Naive thymus-derived CD8-positive, alpha-beta T cell (primary cell): ENCODE measurements at places on chromosomes 6 and 20. TPM values are rescaled to one million over a fixed set of nuclear protein-coding genes. Genes with fewer than 3 reads are reported as not detected.

- DNase-seq, result no peak
- H3K4me3 ChIP-seq, result no peak overlapping the region
- no peaks in the 10 kb centered on the region for H3K27me3 ChIP-seq
- H3K27ac ChIP-seq, result no peak overlapping the region
Measured at GRCh38 chr6:93272896-93273295, 146.5 kb downstream of the EPHA7 start.

DNA sequence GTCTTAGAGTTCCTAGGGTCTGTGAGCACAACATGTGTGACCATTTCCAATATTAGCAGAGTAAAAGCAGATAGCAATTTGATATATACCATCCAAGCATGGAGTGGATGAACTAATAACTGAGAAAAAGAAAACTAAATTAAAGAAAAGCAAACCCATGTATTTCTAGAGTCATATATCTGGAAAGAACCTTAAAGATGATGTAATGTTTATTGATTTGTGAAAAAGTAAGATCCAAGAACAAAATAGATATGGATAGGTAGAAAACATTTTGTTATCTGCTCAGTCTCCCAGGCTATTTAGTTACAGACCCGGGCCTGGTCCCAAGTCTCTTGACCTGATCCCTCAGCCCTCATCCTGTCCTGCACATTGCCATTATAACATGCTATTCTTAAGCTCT lies 526.8 kb downstream of the EPM2A start:
- no peaks in the 10 kb centered on the region for H3K36me3 ChIP-seq
- H3K4me3 ChIP-seq, result no peak overlapping the region
- H3K4me1 ChIP-seq, result no peaks in the 10 kb centered on the region

GRCh38 chr6:2448826-2449571 lies 203.6 kb upstream of the GMDS start:
- peak overlapping the region; percentile 54 for H3K4me3 ChIP-seq
- H3K36me3 ChIP-seq, result peaks cover 4% of the 10 kb centered on the region
- H3K4me1 ChIP-seq, result peaks cover 7% of the 10 kb centered on the region
- H3K27ac ChIP-seq, result no peak overlapping the region

C6orf132 gene
- total RNA-seq, result 0.13 TPM

LST1 gene
- total RNA-seq, result 13.7 TPM

SNAP91 gene
- total RNA-seq, result not detected

FAM217A gene
- not detected for total RNA-seq

DNA sequence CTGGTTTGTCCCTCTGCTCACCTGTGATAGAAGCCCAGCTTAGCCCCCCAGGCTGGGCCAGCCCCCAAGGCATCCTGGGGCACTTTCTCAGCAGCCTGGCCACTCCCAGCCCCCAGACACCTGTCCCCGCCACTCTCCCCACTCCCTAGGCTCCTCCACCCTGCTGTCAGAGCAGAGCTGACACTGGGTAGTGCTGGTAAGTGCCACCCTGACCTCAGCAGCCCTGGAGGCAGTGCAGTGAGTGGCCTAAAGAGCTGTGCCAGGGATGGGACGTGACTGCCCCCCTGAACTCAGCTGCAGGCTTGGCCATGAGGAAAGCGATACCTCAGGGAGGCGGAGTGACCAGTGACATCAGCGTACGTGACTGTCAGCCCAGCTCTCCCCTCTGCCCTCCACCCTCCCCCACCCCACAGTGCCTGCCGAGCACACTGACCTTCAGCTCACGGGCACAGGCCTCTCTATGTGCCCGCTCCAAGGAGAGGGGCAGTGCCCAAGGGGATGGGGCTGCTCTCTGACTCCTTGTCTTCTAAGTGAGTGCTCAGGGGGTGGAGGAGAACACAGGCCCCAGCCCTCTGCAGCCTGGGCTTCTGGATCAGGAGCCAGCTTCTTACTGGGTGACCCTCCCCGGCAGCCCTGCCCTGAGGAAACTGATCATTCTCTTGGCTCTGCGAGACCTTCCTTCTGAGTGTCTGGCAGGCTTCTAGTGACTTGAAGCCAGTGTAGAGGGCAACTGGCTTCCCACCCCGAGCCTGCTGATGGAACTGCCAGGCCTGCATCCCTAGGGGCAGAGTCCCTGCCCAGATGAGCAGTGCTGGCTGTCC lies 172.7 kb downstream of the MRPL14 start:
- peaks cover 10% of the 10 kb centered on the region for H3K36me3 ChIP-seq
- H3K4me3 ChIP-seq, result no peak overlapping the region
- no peak overlapping the region for H3K27ac ChIP-seq
- peaks cover 41% of the 10 kb centered on the region for H3K27me3 ChIP-seq
- no peak for DNase-seq

MBOAT1 gene
- total RNA-seq, result 3.0 TPM

GRCh38 chr20:36092398-36093024 lies 62.0 kb upstream of the EPB41L1 start:
- H3K36me3 ChIP-seq, result no peaks in the 10 kb centered on the region
- no peak for DNase-seq
- H3K27ac ChIP-seq, result peak overlapping the region; percentile 74

NKAIN4 gene
- total RNA-seq, result not detected

DNA sequence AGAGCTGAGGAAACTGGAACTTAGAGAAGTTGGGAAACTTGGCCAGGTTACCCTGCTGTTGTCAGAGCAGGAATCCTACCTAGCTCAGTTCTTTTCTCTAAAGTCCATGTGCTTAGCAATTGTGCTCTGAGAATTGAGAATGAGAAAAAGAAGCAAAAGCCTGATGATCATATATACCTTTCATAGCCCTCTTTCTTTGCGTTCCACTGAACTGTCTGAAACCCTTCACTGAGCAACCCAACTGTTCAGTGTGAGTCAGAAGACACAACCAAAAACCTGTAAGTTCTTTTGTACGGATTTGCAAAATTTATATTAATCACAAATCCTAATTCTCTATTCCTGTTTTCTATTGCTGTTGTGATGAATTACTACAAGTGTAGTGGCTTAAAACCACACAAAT lies 80.6 kb downstream of the PHF3 start:
- no peak overlapping the region for H3K4me3 ChIP-seq
- no peak overlapping the region for H3K27ac ChIP-seq
- DNase-seq, result no peak
- H3K4me1 ChIP-seq, result no peaks in the 10 kb centered on the region
- no peaks in the 10 kb centered on the region for H3K27me3 ChIP-seq
- peaks cover 21% of the 10 kb centered on the region for H3K36me3 ChIP-seq

- H3K27me3 ChIP-seq, result no peaks in the 10 kb centered on the region
- no peak for DNase-seq
- no peaks in the 10 kb centered on the region for H3K36me3 ChIP-seq
- no peak overlapping the region for H3K4me3 ChIP-seq
Measured at GRCh38 chr6:45576648-45577624, 199.2 kb upstream of the SUPT3H start.

PXDC1 gene
- 0.18 TPM for total RNA-seq

PDCD2 gene
- total RNA-seq, result 87.2 TPM

DNA sequence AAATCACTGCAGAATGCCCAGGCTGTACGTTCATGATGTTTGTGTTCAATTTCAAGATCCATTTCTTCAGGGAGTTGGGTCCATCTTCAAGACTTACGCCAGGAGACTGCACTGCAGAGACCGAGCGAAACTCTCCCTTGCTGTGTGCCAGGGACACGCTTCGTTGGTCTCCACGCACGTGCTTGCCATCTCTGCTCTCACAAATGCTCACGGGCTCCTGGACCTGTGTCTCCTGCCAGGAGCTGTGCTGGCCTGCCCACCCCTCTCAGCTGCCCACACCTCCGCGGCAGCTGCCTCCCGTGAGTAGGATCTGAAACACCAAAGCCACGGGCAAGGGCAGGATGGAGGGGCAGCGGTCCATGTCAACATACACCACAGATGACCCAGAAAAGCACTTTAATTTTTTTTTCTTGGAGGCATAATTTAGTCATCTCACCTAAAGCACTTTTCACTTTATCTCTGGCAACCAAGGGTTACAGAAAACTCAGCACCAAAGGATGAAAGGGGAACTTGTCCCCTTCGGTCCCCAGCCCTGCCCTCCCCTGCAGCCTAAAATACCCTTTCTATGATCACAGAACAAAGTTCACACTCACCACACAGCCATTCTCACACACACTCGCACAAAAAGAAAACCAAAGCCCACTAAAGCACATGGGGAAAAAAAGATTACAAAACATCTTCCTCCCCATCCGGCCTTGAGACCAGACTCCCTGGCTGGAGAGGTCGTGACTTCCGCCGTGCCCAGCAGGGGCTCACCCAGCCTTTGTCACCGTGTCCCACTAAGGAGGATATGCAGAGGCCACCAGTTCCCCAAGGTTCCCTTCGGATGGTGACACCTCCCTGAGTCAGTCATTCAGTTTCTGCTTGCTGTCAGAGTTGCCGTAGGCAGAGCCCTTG lies 137.9 kb downstream of the AGPAT4 start:
- H3K27me3 ChIP-seq, result no peaks in the 10 kb centered on the region
- H3K27ac ChIP-seq, result no peak overlapping the region
- H3K4me3 ChIP-seq, result no peak overlapping the region

SFTA2 gene
- not detected for total RNA-seq

LBP gene
- total RNA-seq, result not detected

DNA sequence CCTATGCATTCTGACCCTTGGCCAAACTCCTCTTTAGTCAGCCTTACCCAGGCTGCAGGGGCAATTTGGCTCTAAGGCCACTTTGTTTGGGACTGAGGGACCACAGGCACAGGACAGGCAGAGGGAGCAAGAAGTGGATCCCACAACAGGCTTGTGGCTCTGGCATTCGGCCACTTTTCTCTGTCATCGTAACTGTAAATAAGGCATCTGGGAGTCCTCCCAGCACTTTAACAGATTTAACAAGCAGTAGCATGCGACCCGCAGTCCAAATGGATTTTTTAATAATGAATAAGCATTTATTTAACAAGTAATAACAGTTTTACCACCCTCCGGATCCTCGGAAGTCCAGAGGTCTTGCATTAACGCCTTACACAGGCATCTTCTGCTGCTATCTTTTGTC lies 16.1 kb upstream of the CDH22 start:
- no peaks in the 10 kb centered on the region for H3K36me3 ChIP-seq
- DNase-seq, result no peak
- no peak overlapping the region for H3K27ac ChIP-seq
- no peaks in the 10 kb centered on the region for H3K4me1 ChIP-seq
- H3K27me3 ChIP-seq, result peaks cover 52% of the 10 kb centered on the region

DNA sequence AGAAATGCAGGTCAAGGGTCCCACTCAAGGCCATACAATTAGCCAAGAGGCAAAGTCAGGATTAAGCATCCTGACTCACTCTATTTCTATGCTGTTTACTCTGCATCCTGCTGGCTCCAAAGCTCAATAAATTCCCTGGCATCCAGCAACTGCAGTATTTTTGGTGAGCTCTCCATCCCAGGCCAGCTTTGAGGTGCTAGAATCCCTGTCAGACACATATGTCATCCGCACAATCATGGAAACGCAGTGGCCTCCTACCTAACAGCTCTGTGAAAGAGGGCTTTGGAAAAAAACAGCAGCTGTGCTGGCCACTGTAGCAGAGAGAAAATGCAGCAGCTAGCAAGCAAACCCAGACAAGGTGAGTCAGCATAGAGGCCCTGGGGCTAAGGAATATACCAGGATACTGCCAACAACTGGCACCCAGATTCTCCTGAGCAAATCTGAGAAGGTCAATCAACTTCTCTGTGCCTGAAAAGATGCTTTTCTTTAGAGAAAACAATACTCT lies 58.4 kb downstream of the ANKEF1 start:
- no peaks in the 10 kb centered on the region for H3K36me3 ChIP-seq
- H3K4me1 ChIP-seq, result no peaks in the 10 kb centered on the region

DNA sequence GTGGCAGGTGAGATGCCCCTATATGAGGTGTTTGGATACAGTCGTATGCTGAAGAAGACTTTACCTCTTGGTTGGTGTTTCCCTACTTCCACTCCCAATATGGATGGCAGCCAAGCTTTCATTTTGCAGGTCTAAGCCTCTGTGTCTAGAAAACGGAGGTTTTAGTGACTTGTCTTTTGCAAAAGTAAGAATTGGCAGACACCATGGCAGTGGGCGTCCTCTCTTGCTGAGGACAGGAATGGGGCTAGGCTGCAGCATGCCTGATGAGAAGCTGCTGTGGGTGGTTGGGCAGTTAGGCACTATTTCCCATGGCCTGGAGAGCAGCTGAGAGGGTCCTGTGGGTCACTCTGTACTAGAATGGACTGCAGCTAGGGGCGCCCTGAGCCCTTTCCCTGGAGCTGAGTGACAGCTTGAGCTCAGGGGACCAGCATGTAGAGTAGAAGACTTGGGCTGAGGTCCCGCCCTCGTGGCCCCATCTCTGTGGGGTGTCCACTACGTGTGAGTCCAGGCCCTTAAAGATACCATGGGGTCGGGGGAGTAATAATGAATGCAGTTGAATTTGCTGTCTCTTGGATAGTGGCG lies 127.4 kb downstream of the CDH26 start:
- peaks cover 2% of the 10 kb centered on the region for H3K4me1 ChIP-seq
- H3K36me3 ChIP-seq, result peaks cover 2% of the 10 kb centered on the region
- H3K27me3 ChIP-seq, result peaks cover 48% of the 10 kb centered on the region
- H3K27ac ChIP-seq, result no peak overlapping the region
- no peak overlapping the region for H3K4me3 ChIP-seq
- DNase-seq, result no peak

DNA sequence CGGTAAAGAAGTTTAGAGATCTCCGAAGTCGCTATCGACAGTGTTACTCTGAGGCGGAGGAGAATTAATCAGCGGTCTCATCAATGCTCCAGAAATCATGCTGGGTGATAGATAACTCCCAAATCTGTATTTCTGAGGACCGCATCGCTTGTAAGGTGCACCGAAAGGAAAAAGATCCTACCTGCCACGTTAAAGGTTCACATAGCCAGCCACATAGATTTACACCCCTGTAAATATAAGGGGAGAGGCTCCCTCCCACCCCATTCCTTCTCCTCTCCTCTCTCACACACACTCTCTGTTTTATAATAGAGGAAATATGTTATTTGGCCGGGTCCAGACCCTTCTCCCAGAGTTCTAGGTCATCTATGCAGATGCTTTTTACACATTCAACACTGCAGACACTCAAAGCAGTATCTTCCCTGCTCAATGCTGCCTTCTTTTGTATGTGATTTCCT lies 620 bp upstream of the DEK start:
- peaks cover 11% of the 10 kb centered on the region for H3K36me3 ChIP-seq
- H3K27me3 ChIP-seq, result no peaks in the 10 kb centered on the region
- H3K4me3 ChIP-seq, result peak overlapping the region; percentile 94
- no peak for DNase-seq
- peaks cover 47% of the 10 kb centered on the region for H3K4me1 ChIP-seq

DNA sequence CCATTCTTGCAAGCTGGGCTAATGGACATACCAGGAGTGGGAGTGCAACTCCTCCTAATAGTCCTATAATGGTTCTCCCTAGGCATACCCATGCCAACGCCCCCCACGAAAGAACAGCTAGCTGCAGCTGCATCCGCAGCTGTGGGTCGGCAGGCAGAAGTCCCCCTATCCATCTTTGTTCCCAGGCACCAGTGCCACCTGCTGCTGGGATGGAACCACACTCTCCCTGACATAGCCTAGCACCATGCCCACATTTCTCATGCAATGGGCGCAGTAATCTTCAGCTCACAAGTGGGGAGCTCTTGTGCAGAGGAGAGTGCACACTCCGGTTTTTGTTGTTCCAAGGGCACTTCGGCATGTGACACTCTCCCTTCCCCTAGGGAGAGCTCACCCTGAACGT lies 567.8 kb downstream of the GRIK2 start:
- no peaks in the 10 kb centered on the region for H3K4me1 ChIP-seq
- H3K27ac ChIP-seq, result no peak overlapping the region
- H3K4me3 ChIP-seq, result no peak overlapping the region
- no peak for DNase-seq
- H3K27me3 ChIP-seq, result no peaks in the 10 kb centered on the region
- H3K36me3 ChIP-seq, result no peaks in the 10 kb centered on the region

GRCh38 chr6:106141441-106142237 lies 55.5 kb downstream of the PRDM1 start:
- H3K4me3 ChIP-seq, result peak overlapping the region; percentile 56
- peaks cover 27% of the 10 kb centered on the region for H3K4me1 ChIP-seq
- no peak for DNase-seq
- no peaks in the 10 kb centered on the region for H3K36me3 ChIP-seq
- peak overlapping the region; percentile 23 for H3K27ac ChIP-seq
- peaks cover 6% of the 10 kb centered on the region for H3K27me3 ChIP-seq
